ENCODE measurements at places on chromosomes 1 and 21.
A peak's percentile ranks its signal among the peaks of the same experiment; 100 is the strongest.

- no peak for DNase-seq
These were observed 9.4 kb downstream of the RUSC1 start for GRCh38 chr1:155329980-155330598.

DNA sequence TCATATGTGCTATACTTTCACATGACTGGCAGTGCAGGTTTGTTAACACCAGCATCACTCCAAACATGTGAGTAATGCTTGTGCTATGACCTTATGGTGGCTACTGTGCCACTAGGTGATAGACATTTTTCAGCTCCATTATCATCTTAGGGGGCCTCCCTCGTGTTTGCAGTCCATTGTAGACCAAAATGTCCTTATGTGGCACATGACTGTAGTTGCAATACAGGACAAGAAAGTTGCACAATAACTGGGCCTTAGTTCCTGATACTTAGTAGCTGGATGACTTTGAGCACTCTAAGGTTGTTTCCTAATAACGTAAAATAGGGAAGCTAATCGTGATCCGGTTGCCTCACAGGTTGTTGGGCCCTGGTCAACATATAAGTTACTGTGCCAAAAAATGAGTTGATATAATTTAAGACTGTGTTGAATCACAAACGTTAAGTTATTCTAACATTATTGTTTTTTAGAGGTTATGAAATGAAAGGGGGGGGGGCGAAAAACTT is 511 bp upstream of the SNX27 start:
- DNase-seq: no peak

DNA sequence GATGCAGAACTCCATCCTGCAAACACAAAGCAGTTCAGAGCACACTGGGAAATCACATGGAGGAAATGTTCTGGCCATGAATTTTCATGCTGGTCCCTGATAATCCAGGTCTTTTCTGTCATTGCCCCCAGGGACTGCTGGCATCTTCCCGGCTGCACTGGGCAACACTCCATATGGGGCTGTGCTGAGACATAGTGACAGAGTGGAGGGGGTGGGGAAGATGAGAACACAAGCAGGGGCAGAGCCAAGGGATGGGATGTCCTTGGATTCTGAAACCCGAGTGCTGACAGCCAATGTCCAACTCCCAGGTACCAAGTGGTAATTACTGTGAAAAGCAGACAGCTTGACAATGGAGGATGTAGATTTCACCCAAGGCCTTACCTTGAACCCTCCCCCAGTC is 185.7 kb downstream of the HIVEP3 start:
- no peak for DNase-seq

DNA sequence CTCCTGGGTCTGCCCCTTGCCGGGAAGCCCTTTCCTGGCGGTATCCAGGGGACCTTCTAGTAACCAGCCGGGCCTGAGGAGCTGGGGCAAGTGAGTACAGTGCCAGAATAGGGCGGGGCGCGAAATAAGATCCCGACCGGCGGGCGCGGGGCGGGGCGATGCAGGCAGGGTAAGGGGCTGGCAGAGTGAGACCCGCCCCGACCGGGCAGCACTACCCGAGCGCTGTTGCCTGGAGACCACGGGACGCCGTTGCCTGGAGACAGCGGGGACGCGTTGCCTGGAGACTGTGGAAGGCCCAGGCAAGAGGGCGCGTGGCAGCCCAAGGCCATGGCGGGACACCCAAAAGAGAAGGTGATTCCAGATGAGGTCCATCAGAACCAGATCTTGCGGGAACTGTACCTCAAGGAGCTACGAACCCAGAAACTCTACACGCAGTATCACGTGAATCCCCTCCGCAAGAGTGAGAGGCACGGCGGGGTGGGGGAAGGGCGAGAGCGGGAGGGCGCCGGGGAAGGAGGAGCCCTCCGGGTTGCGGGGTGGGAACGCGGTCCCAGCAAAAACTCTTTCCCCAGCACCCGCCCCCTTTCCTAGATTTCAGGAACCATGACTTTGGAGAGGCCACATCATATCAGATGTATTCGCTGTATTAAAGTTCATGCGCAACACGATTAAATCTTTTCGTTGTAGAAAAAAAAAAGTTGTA is 24.3 kb downstream of the EBNA1BP2 start:
- DNase-seq: peak; percentile 12

- DNase-seq: peak; percentile 73
These were observed 9.3 kb upstream of the MDM4 start for GRCh38 chr1:204506969-204507316.

DNA sequence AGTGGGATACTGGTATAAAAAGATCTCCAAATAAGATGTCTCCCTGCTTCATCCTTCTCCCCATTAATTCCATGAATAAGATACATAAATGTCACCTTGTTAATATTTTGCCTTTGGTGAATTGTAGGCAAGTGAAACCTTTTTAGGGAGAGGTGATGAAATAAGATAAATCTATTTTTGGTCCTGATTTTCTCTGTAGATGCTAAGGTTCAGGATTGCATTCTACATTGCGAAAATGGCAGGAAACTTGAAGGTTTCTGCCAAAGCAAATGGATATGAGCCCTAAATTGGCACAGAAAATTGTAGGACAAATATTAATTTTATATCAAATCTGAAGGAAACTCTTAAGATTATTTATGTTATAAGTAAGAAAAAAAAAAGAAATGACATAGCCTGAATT is 107.1 kb downstream of the PLPPR4 start:
- DNase-seq: no peak

DNA sequence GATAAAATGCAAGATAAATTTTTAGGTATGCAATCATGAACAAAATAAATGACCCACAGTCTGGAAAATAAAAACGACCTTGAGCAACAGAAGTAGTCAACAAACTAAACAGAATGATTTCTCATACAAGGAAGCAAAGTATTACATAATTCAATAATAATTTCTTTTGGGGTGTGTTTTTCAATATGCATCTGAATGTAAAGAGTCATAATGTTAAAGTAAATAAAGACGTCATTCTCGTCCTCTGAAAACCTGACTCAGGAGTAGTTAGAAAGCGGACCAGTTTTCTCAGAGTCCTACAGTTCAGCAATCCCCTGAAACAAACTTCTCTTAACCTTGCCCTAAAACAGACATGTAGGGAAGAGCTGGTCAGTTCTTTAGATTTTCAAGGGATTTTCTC is 18.6 kb downstream of the CDC42BPA start:
- DNase-seq: no peak

DNA sequence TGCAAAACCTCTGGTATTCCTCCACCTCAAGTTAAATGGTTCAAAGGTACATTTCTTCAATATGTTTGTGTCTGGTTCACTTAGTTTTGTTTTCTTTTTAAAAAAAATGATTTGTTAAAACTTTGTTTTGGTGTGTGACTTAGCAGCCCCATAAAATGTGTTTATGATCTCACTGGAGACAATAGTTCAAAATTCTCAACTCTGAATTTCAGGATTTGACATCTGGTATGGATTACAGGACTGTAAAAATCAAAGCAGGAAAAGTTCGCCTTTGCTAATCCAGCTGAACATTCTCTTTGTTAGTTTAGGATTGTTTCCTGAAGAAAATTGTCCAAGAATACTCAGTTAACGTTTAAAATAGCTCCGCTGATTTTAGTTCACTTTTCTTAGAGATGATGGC is 231.7 kb downstream of the HMCN1 start:
- DNase-seq: no peak

GRCh38 chr1:226706684-226707083 is 32.4 kb downstream of the ITPKB start:
- no peak for DNase-seq

DNA sequence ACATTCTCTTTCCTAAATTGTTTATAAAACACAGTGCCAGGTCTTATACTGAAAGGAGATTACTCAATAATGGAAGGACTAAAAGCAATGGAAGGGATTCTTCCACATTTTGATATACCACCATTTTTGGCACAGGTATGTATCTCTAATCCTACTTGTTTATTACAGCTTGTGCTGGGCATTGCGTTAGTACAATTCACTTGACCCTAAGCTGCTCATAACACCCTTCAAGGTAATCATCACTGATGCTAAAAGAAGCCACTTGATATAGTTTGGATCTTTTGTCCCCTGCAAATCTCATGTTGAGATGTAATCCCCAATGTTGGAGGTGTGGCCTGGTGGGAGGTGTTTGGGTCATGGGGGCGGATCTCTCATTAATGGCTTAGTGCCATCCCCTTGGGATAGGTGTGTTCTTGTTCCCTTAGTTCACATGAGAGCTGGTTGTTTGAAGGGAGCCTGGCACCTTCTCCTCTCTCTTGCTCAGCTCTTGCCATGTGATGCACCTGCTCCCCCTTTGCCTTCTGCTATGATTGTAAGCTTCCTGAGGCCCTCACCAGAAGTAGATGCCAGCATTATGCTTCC is 71.1 kb downstream of the NIBAN1 start:
- DNase-seq: no peak

DNA sequence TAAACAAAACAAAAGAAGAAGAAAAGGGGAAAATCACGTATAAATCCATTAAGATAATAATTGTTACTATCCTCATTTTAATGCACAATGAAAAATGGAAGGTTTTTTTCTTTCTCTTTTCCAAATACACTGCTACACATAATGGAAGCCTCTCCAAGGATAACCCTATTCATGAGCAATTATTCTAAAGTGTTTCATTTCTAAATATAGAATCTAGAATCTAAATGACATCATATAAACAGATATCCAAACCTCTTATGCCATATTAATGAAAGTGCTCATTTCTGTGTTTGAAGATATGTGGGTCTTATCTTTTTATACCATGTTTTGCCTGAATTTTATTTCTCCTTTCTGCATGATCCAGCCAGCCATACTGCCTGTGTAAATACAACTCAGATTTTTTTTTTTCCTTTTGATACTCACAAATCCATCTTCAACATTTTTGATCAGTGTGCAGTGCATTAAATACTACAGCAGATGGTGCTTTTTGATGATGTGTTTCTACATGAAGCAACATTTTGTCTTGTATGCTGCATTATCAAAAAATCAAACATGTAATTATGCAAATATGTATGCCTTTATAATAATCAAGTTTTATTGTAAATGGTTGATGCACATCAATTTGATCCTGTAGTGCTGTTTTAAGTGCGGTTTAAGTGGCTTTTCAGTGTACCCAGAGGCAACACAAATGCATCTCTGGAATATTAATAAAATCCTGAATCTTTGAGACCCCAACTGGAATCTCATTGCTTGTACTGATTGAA is 625.6 kb upstream of the PTBP2 start:
- DNase-seq: no peak

- no peak for DNase-seq
These were observed 147.0 kb downstream of the VAV3 start for GRCh38 chr1:107817935-107818334.

- no peak for DNase-seq
These were observed 299.1 kb upstream of the PROX1 start for GRCh38 chr1:213688655-213689054.

DNA sequence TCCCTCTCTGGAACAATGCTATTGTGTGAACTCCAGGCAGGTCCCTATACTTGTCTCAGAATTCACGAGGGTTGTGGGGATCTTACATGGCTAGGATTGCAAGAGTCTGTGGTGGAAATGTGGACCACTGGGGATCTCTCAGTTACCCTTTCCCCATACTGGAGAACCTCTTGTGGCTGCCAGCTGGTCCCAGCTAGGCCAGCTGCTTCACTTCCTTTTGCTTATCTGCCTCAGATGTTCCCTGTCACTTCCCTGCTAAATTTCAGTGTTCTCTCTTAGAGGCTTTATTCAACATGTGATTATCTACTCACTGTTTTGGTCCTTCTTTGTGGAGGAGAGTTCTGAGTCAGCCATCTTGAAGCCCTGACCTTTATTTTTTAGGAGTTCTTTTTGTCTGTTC is 75.9 kb upstream of the SAMD13 start:
- no peak for DNase-seq

DNA sequence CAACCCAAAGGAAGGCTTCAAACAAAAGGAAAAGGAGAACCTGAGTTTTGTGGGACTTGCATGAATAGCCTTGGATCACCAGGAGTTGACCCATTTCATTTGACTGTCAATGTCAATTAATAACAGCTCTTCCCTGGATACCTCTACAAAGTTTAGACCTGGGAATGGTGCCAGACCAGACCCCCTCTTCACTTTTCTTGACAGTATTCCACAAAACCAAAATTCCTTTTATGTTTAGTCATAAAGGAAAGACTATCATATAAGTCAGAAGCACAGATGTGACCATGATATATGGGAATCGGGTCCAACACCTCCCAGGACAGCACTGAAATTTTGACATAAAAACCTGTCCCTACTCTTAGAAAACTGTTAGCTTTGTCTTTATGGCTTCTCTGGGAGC is 191.8 kb downstream of the LYPLAL1 start:
- DNase-seq: no peak

DNA sequence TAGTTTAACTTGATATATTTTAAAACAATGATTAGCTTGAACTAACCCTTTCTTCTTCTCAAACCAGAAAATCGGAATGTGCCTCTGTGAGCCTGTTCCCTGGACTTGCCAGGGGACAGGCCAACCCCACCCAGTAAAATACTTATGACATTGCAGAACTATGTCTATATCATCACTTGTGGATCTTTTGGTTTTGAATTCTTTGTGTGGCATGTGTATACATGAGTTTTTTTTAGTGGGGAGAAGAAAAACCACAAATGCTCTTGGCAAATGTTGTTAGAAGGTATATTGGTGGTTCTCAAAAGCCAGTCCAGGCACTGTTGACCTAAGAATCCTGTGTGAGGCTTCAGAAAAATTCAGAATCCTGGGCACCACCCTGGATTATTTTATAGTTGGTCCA is 347.4 kb downstream of the SIPA1L2 start:
- DNase-seq: no peak

DNA sequence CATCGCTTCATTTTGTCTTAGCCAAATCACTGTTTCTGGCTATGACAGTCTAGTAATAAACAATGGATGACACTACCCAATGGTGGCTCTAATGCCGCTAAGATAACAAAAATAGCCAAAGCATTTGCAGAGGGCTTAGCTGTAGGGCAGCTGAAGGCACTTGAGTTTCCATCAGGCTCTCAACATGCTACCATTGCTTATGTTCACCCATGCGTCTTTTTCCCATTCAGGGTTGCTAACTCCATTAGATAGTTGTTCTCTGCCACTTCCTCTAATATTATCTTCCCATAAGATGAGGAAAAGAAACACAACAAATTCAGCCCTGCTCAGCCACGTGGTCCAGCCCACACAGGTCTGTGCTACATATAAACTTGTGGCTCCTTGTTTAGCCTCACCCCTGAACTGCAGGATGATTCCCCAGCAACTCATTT is 159.6 kb downstream of the TOMM20 start:
- no peak for DNase-seq

DNA sequence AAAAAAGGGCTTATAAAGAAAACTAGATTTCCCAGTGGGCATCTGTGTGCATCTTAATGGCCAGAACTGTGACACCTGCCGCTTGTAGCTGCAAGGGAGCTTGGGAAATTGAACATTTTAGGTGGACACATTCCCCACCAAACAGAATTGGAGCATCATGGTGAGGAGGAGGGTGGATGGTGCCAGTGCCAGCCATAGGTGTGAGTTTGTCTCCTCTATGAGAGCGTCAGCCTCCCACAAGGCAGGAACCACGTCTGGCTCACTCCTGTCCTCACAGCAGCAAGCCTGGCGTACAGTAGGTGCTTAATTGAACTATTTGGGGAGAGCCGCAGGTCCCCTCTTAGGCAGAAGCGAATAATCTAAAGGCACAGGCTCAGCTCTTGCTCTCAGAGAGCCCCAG is 124.5 kb upstream of the TMEM51 start:
- DNase-seq: no peak

All from stimulated activated CD8-positive, alpha-beta memory T cell treated with anti-CD3 and anti-CD28 coated beads, Interleukin-15, amount 100 ng/mL, for 48 hours (primary cell).